ENCODE measurements at places on chromosomes 3 and 15. TPM values are rescaled to one million over a fixed set of nuclear protein-coding genes. Genes with fewer than 3 reads are reported as not detected.

DNA sequence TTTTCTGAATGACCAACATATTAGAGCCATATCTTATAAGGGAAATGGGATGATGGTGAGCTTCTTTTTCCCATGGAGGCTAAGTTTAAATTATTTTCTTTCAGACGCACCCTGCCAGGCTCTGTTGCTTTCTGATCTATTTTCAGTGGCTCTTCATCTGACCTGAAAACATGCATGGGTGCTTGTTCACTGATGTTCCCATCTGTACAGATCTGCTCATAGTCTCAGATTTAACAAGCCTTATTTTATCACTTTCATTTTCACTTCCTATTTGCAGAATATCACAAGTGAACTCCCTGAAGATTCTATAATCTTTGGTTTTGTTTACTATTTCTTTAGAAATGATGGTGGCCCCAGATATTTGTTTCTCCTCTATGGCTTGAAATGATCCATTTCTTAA lies 31.1 kb upstream of the SUCLG2 start:
- DNase-seq = no peak

Gene LDHAL6B
- not detected for total RNA-seq

- DNase-seq = no peak
These were observed 708 bp downstream of the SEC22A start for GRCh38 chr3:123202451-123202850.

GRCh38 chr3:46280105-46280797 lies 38.0 kb downstream of the CCR3 start:
- peak; percentile 78 for DNase-seq

- no peak for DNase-seq
These were observed 66.0 kb downstream of the DCLK3 start for GRCh38 chr3:36698314-36698713.

DNA sequence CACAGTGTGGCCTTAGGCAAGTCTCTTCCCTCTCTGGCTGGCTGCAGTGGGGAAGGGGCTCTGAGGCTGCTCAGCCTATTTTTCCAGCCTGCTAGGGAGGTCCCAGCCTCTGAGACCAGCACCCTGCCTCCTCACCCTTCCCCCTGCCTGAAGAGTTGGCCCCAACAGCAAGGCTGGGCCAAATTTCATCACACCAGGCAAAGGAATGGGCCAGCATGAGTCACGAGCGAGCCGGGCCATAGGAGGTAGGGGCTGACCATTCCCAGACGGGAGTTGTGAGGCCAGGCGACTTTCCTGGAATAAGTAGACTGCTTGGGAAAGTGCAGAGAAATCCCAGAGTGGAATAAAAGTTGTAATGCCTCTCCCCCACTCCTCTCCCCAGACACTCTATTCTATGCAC lies 5.7 kb upstream of the FBLN2 start:
- peak; percentile 74 for DNase-seq

Gene SEMA3B
- 4.0 TPM for total RNA-seq

DNA sequence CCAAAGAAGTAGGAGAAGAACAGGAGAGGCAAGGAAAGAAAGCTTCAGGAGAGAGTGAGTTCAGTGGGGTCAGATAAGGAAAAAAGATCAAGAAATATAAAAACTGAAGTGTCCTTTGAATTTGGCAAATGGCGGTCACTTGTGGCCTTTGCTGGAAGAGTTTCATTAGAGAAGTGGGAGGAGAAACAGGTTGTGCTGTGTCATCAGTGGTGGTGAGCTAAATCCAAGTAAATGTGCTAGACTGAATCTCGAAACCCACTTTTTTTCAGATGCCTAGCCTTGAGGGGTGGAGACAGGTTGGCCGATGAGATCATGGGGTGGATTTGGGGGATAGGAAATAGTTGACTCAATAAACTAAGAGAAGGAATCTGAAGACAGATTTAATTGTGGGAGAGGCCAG lies 43.7 kb downstream of the CHRD start:
- DNase-seq = peak; percentile 26

DNA sequence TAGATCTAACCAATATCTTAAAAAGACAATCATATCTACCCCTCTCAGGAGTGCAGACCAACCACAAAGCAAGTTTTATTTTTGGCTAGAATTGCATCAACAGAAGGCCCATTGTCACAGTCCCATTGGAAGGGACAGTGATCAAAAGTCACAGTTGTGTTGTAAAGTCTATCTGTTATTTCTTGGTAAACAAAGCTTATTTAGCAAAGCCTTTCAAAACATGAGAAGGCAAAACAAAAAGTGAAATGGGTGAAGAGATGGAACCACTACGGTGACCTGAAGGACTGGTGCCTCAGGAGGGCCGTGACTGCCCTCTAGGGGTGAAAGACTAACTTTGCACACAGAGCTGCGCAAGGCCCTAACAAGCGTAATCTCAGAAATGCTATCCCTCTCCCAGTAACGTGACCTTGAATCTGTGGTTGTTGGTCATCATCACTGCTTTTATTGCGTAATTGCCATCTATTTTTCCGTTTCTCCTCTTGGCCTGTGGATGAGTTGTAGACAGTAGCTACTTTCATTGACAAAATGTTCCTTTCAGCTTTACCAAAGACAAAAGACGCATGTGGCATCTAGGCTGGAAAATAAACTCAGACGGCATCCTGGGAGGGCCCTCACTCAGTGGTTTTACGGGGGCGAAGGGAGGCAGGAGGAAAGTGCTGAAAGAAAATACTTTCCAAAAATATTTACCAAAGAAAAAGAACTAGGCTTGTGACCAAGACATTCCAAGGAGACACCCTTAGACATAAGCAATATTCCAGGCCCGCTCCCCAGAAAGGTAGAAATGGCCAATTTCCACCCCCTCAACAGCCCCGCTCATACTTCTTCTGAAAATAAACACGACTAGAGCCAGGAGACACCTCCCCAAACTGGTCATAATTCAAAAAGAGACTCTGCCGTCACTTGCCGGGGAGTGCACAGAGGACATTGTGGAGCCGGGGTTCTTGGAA lies 79.4 kb downstream of the FRMD4B start:
- DNase-seq = peak; percentile 91

DNA sequence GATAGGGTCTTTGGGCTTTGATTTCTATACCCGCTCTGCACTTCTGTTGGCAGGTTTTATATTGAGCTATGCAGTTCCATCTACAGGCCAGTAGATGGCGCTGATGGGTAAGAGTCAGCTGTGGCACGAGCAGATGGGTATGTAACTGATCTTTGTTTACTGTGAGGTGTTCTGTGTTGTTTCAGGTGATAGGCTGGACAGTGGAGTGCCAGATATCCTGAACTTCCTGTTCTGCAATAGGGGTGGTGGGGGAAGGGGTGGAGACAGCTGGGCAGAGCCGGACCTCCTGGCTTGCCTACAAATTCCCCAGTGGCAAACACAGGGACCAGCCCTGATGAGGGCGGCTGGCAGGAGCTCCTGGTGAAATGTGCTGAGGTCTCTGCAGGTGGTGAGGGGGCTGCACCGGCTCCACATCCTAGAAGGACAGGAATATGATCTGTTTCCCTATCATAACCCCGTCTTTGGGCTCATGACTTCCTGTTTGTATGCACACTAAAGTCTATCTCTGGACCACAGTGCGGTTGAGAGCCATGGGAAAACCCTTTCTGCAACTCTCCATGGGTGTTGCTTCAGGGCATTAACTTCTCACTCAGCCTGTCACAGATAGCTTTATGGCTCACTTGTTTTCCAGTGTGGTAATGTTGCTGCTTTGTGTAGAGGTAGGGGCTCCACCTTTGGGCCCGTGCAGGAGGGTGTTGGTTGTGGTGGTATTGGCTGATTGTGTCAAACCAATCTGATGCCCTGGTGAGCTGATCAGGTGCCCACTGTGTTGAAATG lies 13.4 kb upstream of the FAM98B start:
- peak; percentile 57 for DNase-seq

All from HT1080 (cell line).